ENCODE measurements at places on chromosomes 11 and 22.

DNA sequence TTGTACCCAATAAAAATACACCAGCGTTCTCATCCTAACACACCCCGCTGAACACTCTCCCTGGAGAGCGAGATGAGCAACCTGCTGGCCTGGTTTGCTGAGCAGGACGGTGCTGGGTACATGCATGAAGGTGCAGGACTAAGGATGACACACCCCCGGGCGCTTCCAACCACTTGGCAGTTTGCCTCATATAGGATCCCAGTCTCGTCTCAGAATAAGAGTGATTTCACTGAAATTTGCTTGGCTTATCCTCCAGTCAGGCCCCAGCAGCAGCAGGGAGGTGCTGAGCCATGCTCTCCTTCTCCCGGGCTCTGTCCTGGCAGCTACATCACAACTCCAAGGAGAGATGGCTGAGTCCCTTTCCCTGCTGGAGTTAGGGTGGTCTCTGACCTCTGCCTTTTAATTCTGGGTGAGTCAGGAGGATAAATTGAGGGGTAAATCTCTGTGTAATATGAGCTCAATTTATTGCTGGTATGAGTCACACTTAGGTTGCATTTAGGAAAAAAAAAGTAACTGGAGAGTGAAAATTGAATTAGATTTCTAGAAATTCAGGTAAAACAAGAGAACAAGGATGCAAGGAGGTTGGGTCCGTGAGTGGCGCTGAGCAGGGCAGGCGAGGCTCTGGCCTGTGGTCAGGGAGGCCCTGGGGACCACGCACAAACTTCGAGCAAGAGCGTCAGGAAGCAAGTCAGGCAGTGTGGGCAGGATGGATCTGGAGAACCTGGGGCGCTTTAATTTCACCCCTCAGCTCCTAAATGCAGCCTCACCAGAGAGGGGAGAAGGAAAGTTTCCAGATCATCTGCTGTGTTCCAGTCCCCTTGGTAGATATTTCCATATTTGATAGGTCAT is 974.0 kb downstream of the TBC1D22A start:
- no peak for DNase-seq

DNA sequence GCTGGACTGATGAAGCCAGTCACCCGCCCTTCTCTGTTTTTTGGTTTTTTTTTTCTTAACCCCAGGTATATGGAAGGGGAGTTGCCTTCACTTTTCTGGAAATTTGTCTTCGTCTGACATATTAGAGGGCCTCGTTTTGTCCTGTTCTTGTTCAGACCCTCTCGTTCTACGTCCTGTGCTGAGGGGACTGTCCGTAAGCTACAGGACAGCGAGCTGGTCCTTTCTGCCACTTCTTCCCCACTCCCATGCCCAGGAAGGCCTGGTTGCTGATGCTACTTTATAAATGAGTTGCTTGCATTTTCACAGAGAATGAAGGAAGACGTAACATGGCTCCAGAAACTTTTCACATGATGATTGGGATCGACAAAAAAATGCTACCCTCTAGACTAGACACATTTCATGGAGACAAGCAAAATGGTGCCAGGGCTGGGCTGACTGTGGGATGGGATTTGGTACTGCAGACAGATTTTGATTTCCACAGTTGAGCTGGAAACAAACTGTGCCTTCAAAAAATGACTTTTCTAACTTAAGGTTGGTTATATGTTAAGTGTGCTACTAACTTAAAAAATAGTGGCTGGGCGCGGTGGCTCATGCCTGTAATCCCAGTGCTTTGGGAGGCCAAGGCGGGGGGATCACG is 27.2 kb upstream of the CRKL start:
- no peak for DNase-seq

DNA sequence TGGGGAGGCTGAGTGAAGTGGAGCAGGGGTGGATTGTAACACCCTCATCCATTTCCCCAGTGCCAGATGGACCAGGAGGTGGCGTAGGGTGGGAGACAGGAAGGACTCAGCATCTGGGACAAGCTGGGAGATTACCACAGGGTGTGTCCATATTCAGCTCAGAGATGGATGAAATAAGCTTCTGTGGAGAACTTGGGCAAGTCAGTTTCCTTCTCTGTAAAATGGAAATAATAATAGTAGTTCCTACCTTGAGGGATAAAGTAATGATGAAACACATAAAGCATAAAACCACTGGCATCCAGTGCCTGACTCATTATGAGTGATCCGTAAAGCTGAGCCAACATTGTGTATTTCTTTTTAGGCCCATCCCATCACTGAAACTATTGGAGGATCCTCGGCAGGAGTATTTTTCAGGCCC is 607 bp upstream of the ROBO4 start:
- DNase-seq, result peak; percentile 71

- no peak for DNase-seq
These were observed 15.4 kb downstream of the CCDC34 start for GRCh38 chr11:27347359-27348339.

GRCh38 chr22:20437613-20438426 is at the start of gene SCARF2:
TSS of gene SCARF2 (minus strand) at chr22:20437825. CDS start at chr22:20437754, 71 bp downstream.
- peak; percentile 96 for DNase-seq

DNA sequence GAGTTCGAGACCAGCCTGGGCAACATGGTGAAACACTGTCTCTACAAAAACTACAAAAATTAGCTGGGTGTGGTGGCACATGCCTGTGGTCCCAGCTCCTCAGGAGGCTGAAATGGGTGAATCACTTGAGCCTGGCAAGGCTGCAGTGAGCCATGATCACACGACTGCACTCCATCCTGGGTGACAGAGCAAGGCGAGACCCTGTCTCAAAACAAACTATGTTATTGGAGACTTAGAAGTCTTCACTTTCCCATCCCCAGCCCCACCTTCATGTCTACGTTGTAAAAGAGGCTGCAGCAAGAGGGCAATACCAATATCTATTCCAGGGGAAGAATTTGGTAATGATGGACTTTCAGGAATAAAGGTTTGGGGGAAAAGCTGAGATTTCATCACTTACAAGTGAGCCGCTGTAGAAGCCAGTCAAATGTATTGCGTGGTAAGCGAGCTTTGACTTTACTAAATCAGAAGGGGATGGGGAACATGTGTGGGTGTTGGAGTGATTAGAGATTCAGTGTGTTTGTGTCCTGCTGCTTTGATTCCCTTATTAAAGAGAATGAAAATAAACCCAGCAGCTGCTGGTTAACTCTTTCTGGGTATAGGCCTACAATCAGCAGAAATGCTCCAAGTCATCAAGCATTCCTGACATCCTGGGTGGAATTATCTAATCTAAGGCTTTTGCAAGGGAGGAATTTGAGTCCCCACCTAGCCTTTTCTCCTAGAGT is 53.7 kb downstream of the UBASH3B start:
- peak; percentile 21 for DNase-seq

GRCh38 chr11:118903204-118904015 is 19.7 kb downstream of the CXCR5 start:
- DNase-seq, result no peak

DNA sequence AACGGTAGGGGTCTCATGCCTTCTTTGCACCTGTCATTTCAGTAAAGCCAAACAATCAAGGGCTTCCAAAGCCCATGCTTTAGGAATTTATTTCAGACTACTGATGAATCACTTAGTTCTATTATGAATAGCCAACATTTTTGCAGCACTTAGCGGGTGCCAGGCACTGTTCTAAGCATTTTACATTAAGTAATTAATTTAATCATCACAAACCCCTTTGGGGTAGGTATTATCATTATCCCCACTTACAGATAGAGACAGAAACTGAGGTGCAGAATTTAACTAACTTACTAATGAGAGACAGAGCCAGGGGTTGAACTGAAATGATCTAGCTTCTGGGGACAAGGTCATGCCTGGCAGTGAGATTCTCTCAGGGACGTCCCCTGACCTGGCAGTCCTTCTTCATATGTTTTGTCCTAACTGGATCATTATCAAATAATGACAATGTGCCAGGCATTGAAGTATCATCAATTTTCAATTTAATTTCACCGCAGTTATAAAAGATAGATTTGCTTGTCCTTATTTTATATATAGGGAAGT is 31.7 kb upstream of the NAV2 start:
- no peak for DNase-seq

- DNase-seq, result no peak
These were observed 32.4 kb downstream of the MYH9 start for GRCh38 chr22:36355362-36355761.

GRCh38 chr22:46829117-46829891 is 66.9 kb downstream of the TBC1D22A start:
- DNase-seq, result peak; percentile 90

GRCh38 chr11:121067962-121068647 is 32.9 kb upstream of the TECTA start:
- no peak for DNase-seq

DNA sequence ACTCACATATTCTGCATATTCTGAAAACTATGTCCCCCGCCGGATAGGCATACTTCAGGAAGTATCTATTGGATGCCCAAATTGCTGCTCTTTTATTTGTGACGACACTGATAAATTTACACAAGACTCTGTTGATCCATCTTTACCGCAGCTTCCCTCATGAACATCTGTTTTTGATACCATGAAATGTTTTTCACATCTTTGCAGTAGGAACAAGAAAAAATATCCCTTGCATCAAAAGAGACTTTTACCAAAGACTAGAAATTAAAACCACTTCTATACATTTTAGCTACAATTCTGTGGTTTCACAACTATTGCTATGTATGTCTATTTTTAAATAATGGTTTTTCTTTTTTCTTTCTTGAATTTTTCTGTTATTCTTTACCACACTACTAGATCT is 15.3 kb downstream of the POU2AF2 start:
- DNase-seq, result no peak

- no peak for DNase-seq
These were observed 5.7 kb upstream of the SMARCB1 start for GRCh38 chr22:23781065-23781464.

DNA sequence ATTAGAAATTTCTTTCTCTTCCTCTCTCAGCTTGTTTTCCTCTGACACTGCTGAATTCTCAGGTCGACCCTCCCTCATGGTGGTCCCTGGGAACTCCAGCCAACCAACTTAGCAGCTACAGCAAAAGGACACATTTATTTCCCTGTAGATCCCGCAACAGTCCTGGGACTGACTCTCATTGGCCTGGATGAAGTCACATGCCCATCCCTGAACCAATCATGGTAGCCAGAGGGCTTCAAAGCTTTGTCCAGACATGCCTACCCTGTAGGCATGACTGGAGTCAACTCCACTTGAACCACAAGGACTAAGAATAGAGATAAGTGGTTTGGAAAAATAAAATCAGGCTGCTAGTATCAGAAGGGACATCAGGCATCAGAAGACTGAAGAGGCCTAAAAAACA is 84.6 kb upstream of the LRRC55 start:
- DNase-seq, result no peak

DNA sequence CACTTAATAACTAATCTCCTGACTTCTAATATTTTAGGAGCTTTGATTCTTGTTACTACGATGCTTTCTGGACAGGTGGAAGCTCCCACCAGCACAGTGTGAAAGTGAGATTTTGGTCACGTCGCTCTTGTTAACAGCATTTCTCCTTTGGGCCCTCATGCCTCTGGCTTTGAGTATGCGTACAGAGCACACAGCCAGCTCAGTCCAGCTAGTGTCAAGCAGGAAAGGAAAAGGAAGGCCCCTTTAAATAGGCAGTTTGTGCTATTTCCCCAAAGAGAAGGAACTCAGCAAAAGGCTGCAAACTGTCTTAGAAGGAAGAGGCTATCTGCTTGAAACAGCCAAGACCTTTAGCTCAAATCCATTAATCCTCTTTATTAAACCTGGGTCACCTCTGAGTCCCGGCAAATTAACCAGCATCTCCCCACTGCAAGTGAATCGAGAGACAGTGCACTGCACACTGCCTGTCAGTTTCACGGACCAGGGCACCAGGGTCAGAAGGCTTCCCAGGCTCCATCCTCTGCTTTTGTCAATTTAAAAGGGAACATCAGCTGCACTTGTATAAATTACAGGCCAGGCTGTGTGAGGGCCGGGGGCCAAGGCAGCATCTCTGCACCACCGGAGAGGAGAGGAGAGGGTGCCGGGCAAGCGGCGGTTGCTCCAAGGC is 34.7 kb downstream of the OPCML start:
- DNase-seq, result no peak

DNA sequence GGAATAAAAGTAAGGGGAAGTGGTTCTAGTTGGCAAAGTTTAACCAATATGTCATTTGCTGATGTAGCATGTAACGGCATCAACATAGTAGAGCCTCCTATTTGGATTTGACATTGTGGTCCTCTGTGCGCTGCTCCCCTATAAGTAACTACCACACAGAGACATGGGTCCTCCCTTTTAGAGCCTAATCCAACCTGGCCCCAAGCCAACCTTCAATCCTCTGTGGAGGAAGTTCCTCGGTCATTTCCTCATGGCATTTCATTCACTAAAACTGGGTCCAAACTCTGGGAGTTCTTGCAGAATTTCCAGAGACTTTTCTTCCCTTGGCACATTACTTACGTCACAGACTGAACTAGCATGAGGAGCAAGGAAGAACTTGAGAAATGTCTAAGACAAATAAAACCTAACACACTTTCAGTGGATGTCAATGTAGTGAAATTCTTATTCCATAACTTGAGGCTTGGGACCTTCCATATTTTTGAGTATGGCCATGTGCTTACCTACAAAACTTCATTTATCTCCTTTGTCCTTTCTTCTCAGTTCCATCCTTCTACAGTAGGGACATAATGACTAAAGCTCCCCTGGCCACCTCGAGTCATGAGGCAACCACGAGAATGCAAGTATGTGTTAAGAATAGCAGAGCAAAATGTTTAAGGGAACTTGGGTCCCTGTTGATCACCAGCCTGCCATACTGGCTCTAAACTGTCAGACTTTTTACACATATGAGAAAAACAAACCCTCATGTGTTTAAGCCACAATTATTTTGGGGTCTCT is 34.7 kb downstream of the MMP20 start:
- no peak for DNase-seq

DNA sequence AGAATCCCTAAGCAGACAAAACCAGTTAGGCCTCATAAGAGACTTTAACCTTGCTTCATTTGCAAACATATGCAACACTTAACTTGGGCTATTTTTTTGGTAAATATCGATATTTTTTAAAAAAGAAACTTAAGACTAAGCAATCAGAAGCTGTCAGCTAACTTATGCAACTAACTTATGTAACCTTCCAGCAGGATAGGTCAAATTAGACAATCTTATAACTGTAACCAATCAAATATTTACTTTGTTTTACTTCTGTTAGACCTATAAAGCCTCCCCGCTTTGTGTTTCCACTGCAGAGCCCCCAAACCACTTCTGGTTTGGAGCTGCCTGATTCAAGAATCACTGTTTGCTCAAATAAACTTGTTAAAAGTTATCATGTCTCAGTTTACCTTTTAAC is 8.0 kb downstream of the MSANTD4 start:
- no peak for DNase-seq

DNA sequence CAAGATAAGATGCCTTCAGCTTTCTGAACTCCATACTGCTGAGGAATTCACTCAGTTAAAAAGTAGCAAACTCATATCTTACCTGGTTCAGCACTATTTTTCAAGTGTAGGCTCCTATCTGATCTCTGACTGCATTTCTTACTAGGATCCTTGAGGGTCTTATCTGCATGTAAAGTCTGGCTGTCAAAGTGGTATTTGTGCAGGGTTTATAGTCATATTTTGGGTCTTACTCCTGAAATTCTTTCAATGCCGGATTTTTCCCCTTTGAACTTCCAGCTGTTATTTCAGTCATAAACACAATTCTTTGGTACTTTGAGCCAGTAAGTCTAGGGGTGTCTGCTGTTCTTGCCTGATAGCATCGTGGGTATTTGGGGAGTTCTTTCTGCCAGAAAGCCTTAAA is 25.3 kb upstream of the NOX4 start:
- DNase-seq, result no peak

Measured in AG20443 (cell line).